ENCODE measurements at places on chromosomes 4 and X.

DNA sequence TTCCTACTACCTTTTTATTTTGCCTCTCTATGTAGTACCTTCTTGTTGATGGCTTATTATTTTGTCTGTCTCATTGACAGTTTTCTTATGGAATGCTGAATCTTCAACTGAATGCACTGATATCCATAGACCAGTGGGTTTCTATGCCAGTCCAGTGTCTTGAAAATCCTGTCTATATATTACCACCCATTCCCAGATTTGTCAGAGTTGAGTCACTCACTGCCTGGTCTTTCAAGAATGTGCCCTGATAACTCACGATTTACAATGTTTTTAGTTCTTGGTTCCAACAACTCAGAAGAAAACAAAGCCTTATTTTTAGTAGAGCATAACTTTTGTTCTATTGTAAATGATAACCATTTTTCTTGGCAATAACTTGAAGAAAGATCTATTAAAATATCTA is 606.0 kb upstream of the PITX2 start:
- DNase-seq: no peak

DNA sequence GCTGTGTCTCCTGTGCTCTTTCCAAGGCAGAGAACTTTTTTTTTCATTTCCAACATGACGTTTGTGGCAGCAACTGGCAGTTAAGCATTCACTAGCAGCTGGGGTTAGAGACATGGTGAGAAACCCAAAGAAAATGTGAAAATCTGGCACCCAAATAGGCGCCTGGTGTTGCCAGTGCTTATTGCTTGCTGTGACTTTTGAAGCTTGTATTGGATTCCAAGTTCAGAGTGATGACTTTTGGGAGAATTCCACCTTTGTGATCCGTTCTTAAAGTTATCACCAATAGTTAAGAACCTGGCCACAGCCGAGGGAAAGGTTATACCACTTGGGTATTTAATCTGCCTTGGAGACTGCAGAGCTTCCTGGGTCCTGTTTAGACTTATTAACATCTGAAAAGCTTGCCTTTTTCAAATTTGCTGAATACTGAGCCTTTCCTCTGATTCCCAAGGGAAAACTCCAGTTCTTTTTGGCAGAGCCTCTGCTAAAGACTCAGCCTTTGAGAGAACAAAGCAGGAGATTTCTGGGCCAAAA is 101.0 kb downstream of the OPHN1 start:
- no peak for DNase-seq

DNA sequence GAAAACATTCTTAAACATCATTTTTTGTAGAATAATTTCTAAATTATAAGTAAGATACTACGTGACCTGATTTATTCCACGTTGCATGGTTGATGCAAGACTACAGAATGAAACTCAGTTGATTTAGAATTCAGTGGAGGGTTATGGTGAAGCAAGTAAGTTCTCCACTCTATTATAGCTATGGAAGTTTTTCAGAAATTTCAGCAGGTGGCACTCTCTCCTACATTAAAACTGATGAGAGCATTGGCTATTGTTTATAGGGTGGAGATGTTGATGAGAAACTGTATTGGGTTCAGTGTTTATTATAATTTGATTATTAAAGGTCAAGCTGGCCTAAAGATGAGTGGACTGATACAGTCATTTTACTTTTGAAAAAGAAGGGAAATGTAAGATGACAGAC is 88.0 kb downstream of the FNIP2 start:
- no peak for DNase-seq

DNA sequence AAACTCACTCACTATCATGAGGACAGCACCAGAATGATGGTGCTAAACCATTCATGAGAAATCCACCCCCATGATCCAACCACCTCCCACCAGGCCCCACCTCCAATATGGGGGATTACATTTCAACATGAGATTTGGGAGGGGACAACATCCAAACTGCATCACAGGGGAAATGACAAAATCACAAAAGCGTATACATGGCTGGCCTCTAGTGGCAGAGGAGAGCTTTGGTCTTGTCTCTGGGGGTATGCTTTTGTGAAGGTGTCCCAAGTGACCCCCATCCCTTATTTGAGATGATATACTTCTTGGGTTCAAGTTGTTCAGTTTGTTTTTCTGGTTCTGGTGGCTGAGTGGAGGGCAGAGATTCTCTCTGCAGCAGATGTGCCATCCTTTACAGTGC is 8.5 kb upstream of the SETD7 start:
- no peak for DNase-seq

- DNase-seq: no peak
Measured at GRCh38 chrX:70552130-70552704, 107.6 kb downstream of the DLG3 start.

DNA sequence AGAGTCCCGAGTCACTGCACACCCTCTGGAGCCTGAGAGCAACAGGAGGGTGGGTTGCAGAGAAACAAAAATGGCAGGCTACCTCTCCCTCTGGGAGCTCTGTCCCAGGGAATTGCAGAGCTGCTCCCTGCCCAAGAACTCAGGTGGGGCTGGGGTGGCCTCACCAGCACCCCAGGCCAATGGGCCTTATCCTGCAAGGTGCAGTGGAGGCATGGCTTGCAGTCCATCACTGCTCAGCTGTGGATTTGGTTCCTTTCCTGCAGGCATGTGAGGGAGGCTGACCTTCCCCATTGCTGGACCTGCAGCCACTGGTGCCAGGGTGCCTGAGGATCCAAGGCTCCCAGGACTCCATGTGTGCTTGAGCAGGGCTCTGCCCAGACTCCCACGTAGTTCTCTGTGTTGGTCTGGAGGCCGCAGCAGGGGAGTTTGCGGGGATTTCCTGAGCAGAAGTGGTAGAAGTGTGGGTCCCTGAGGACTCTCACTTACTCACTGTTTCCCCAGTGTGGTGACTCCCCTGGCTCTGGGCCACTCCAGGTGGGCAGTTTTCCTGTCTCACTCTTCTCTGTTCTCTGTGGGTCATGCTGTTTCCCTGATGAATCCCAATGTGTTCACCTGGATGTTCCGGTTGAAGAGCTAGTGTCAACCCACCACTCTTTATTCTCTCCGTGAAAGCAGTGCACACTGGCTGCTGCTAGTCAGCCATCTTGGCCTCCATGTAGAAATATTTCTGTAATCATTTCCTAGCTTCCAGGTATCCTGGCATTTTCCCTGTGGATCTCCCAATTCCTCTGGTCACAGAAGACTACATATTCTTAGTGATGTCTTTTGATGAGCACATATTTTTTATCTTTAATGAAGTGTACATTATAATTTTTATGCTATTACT is 82.3 kb downstream of the ARHGAP24 start:
- no peak for DNase-seq

GRCh38 chrX:119151051-119151380 is 23.4 kb upstream of the KIAA1210 start:
- no peak for DNase-seq

DNA sequence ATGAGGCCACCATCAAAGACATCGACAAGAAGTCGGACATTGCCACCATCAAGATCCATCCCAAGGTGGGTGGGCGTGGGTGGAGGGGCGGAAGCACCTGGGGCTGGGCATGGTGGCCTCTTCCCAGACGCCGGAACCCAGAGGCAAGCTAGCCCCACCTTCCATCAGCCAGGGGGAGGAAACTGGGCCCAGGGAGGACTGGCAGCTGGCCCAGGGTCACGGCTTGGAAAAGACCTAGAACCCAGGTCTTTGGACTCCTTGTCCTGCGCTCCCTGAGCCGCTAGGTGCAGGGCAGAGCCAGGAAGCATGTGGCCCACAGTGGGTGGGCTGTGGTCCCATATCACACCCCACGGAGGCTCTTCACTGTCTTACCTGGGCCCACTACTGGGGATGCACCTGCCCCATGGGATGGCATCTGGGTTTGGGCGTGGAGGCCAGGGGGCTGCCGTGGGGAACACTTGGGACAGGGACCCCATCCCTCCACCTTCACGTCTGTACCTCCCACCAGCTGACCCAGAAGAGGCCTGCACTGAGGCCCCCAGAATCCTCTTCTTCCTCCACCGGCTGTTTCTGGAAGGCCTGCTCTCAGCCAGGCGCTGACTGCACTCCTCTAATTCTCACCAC is 17.3 kb downstream of the HTRA3 start:
- DNase-seq: no peak

GRCh38 chr4:40923316-40924095 is 173.8 kb downstream of the NSUN7 start:
- no peak for DNase-seq

DNA sequence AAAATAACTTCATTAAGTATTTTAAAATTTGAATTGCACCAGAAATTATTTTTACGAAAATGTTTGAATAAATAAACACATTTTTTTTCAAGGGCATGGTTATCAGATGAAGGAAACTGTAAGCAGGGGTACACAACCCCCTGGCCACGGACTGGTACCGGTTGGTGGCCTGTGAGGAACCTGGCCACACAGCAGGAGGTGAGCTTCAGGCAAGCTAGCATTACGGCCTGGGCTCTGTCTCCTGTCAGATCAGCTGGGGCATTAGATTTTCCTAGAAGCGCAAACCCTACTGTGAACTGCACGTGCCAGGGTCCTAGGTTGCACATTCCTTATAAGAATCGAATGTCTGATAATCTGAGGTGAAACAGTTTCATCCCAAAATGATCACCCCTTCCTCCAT is 1499.7 kb upstream of the AGA start:
- no peak for DNase-seq

- no peak for DNase-seq
Measured at GRCh38 chr4:186330368-186330767, 64.4 kb downstream of the F11 start.

DNA sequence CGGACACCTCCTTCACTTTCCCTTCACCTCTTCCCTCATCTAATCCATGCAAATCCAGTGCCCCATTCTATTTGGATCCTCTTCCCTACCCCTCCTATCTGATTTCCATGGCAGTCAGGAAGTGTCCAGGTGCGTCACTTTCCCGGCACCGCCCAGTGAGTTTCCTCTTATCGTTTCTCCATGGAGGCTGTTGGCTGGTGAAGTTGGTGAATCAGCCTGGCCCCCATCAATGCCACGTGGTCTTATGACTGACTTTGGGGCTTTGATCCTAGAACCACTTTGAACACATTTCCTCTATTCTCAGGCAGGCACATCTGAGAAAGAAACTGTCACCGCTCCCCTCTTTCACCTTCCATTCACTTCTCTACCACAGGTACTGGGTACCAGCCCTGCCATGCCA is 137.8 kb downstream of the CEP135 start:
- DNase-seq: no peak

DNA sequence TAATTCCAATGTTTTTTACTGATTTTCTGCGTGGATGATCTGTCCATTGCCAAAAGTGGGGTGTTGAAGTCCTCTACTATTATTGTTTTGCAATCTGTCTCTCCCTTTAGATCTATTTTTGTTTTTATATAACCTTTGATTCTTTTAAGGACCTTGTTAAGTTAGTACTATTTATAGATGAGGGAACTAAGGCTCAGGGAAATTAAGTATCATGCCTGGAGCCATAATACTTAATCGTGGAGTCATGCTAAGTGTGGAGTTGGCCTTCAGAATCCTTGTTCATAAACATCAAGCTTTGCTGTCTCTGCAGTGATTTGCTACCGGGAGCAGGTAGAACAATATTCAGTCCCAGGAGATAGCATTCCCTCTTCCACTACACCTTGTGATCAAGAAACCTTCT is 31.0 kb downstream of the SGMS2 start:
- DNase-seq: no peak

DNA sequence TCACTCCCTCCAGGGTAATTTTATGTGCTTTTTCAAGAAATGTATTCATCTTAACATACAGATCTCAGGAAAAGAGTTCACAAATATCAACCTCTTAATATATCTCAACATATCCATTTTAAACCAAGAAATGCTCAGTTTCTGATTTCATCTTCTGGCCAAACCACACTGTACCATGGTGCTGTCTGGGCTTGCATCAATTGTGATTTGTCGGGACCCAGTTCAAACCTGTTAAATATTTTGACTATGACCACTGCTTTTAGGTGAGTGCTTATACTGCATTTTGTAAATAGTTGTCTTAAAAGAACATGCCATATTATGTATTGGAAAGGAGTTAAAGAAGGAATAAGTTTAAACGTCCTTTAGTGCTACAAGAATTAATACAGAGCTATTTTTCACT is 352.1 kb downstream of the SPOCK3 start:
- DNase-seq: no peak

- DNase-seq: no peak
Measured at GRCh38 chrX:150919401-150919800, 20.9 kb upstream of the CD99L2 start.

DNA sequence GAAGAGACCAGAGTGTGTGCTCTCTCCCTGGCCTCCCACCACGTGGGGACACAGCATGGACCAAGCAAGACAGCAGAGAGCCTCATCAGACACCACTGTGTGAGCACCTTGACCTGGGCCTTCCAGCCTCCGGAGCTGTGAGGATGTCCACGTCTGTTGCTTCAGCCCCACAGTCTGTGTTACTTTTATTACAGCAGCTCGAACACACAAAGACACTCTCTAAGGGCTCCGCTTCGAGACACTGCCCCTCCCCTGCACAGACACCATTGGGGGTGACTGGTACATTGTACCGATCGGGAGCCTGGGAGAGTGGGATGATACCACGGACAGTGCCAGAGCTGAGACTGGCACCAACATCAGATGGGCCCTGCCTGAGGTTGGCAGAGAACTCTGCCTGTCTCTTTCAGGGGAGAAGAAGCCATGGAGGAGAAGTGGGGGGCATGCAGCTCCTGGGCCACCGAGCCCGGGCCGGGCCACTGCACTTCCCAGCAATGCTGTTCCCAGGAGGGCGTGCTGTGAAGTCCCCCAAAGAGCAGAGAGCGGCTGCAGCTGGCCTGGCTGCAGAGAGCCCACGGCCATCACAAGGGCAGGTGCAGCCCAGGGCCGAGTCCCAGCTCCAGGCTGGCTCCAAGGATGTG is 48.1 kb upstream of the HMX1 start:
- peak; percentile 6 for DNase-seq

GRCh38 chr4:158799013-158799770 is 30.4 kb downstream of the FNIP2 start:
- DNase-seq: no peak

- no peak for DNase-seq
Measured at GRCh38 chrX:79371101-79371500, 4.0 kb upstream of the ITM2A start.

DNA sequence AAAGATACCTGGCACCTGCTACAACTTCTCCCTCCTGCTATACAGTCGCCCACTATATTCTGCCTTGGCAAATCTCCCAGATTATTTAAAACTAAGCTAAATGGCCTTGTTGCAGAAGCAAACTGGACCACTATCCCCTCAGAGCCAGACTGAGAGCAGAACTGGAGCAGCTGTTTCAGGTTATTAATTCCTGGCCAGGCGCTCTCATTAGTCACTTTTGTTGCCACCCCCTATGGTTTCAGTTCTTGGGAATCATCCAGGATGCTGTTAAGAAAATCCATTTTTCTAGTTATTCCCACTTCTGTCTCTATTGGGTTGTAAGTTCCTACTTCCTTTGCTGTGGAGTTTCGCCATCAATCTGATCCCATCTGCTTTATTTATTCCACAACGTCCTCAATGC is 30.1 kb downstream of the ADGRA3 start:
- no peak for DNase-seq

GRCh38 chrX:154724993-154725756 is 25.7 kb downstream of the GAB3 start:
- DNase-seq: no peak

DNA sequence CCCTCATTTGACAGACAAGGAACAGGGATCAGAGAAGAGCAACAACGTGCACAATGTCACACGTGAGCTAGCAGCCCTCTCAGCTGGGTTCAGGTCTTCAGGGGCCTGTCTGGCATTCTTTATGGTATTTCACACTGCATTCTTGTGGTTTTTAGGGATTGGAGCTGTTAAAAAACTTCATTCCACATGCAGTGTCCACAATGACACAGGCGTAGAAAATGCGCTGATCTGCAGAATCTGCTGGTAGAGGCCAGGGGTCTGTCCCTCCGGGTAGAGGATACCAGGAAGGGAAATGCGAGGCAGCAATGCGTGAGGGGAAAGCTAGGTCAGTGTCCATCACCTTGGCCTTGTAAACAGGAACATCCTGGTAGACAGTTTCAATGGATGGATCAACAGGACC is 36.6 kb downstream of the MAP7D3 start:
- no peak for DNase-seq

Measured in activated CD4-positive, alpha-beta memory T cell treated with anti-CD3 and anti-CD28 coated beads, Interleukin-2, amount 10 ng/mL, durations not matched to agents 7 days and 5 days (primary cell).